ENCODE measurements at places on chromosomes 13 and 19.

GRCh38 chr13:93859716-93860115 lies 619.8 kb downstream of the DCT start:
- DNase-seq = no peak

DNA sequence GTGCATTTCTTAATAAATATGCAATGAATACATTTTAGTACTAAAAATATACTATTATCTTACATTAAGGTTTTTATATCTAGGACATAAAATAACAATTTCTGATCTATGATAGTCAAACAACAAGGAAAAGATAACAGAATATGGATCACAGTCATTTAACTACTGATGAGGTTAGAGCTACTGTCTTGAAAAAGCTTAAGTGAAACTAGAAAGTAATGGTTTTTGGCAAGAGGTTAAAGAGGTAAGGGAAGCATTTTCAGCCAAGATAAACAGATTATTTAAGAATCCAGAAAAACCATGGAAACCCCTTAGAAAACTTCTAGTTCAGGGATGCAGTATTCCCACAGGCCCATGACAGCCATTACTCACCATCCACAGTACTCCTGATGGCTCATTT lies 787.4 kb downstream of the DACH1 start:
- DNase-seq = no peak

- no peak for DNase-seq
Measured at GRCh38 chr13:21663197-21663596, 7.7 kb upstream of the FGF9 start.

GRCh38 chr13:31908696-31909411 lies 122.7 kb upstream of the FRY start:
- DNase-seq = no peak

DNA sequence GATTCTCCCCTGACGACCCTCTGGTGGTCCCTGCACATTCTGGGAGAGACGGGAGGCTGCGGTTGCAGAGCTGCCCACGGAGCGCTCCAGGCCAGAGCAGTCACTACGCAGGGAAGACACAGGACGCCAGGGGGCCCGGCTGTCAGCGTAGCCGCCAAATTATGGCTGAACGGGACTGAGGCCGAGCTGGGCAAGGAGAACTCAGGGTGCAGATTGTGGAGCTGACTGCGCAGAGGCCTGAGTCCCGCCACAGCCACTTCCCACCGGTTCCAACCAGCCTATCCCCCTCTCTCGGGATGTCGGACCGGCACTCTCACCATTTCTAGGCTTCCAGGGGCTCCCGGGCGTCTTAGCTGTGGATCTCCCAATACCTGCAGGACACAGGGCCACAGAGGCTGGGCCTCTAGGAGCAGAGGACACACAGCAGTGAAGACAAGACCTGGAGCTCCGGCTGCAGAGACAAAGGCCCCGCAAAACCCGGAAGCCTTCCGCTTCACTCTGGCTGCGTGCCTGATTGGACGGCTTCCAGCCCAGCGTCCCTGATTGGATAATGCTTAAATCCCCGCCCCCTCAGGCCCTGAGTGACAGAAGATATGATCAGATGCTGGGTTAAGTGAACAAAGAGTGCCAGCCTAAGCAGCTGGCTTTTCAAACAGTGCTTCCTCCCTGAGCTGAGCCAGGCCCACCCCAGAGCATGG lies at the start of gene ZNF737:
Gene ZNF737 (minus strand): TSS at position 461 of the 698 bp plus-strand sequence. CDS start 141 bp downstream, at position 320.
- DNase-seq = peak; percentile 95

DNA sequence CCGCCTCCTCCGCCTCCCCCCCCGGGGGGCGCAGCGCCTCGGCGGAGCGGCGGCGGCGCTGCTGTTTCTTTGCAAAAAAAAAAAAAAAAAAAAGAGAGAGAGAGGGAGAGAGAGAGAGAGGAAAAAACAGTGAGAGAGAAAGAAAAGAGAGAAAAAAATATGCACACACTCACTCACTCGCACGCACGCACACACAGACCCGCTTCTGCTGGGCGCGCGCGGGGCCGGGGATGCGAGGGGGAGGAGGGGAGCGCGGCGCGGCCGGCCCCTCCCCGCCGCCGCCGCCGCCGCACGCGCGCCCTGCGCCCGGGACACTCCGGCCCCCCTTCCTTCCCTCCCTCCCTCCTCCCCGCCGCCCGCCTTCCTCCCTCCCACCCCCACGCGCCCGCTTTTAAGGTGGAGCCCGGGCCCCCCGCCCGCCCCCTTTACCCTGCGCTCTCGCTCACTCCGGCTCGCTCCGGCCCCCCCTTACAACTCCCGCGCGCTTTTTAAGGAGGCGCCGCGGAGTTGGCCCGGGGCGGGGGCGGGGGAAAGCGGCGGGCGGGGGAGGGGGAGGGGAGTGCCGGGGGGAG lies at the start of gene SAMD1:
Gene SAMD1 (minus strand): TSS at position 243 of the 572 bp plus-strand sequence.
- DNase-seq = peak; percentile 79

DNA sequence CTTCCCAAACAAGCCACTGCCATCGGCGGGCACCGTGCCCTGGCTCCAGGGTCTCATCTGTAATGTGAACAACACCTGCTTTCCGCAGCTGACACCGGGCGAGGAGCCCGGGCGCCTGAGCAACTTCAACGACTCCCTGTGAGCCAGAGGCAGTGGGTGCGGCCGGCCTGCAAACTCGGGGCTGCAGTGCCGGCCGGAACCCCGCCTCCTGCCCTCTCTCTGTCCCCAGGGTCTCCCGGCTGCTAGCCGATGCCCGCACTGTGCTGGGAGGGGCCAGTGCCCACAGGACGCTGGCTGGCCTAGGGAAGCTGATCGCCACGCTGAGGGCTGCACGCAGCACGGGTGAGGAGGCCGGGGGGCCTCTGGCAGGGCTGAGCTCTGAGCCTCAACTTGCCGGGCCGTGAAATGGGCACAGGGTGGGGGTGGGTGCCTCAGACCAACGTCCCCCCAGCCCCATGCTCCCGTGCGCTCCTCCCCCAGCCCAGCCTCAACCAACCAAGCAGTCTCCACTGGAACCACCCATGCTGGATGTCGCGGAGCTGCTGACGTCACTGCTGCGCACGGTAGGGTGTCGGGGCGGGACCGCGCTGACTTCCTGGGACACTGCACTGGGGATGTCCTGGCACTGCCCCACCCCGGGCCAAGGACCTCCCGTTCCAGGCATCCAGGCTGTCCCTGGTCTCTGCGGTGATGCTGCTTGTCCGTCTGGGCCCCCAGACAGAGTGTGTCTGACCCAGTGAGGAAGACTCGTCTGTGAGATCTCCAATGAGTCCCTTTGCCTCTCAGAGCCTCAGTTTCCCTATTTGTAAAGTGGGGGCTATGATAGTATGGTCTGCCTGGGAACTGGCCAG lies 2.2 kb downstream of the ABCA7 start:
- no peak for DNase-seq

- DNase-seq = no peak
Measured at GRCh38 chr13:106314417-106314816, 221.0 kb downstream of the EFNB2 start.

- no peak for DNase-seq
Measured at GRCh38 chr13:49046519-49046918, 70.8 kb downstream of the FNDC3A start.

DNA sequence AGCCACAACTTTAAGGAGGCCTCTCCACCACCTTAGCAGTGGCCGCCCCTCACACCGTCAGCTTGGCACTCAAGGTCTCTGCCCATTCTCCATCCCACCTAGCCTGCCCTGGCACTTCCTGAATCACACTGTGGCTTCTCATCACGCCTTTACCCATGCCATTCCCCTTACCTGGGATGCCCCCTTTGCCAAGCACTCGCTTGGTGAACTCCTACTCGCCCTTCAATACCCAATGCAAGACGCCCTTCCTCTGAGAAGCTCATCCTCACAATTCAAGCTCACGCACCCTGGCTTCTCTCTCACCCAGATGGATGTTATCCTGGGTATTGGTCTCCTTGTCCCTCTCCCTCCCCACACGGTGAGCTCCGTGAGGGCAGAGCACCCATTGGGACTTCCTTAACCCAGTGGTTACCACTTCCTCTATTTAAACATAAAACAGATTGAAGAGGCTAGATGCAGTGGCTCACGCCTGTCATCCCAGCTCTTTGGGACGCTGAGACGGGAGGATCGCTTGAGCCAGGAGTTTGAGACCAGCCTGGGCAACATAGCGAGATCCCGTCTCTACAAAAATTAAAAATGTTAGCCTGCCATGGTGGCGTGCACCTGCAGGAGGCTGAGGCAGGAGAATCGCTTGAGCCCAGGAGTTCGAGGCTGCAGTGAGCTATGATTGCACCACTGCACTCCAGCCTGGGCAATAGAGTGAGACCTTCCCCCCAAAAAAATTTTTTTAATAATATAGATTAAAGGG lies 12.6 kb upstream of the SHD start:
- no peak for DNase-seq

DNA sequence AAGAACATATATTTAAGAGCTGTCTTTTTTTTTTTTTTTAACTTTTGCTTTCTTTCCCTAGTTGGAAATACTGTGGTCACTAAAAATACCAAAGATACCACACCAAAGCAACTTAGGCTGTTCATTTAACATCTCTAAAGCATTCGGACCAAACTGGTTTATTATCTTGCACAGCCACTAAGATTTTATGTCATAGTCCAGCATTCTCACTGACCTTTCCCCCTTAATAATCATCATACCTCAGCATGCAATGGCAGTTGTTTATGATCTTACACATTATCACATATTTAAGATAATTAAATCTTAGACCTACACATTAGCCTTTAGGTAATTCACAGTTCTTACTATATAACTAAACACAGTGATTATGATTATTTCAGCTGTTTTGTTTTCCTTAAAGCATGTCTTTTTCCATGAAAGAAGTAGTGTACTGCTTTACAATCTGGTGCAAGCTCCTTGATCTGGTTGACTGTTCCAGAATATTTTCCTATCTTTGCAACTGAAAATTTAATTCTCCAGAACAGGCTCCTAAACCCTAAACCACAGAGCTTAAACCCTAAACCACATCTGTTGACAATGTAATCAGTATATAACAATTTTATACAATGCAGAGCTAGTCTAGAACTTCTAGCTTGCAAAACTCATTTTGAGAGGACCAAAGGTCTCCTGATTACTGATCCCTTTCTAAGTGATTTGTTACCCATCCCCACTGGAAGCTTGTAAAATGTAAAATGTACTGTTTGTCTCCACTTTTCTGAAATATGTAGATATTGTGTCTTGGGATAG lies 74.2 kb downstream of the CDK8 start:
- DNase-seq = no peak

DNA sequence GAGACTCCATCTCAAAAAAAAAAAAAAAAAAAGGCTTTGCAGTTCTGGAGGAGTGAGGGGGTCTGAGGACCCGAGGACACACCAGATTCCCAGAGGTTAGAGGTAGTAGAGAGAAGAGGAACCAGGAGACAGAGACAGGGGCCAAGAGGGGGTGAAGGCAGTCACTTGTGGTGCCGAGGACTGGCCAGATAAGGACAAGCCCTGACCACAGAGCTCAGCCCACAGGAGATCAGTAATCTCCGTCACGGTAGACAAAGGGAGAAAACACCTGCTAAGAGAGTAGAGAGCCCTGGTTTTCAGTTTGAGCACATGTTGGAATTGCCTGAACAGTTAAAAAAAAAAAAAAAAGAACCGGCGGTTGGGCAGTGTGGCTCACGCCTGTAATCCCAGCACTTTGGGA lies 1.7 kb upstream of the PRAM1 start:
- DNase-seq = no peak

DNA sequence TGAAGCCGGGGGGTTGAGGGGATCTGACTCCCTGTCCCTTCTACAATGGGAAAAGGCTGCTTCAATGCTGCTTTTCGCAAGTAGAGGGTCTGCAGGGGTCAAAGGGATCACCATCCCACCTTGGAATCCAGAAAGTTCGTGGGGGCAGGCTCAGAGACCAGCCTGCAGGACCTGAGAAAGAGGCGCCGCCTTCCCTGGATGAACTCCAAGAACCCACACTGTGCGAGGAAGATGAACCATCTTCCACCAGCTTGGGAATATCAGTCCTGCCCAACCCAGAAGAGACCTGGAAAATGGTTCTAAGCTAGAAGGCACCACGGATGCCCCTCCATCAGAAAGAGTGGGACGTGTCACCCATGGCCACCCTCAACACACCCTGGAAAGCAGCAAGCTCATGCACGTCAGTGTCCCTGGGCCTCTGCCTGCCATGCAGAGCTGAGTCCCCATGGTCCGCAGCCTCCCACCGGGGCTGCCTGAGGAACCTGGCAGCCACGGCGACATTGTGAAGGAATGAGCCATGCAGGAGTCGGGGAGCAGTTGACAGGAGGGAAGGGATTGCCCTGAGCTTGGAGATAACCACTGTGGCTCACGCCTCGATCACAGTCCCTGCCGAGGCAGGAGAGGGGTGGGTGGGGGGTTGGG lies 14.6 kb downstream of the RAB3D start:
- no peak for DNase-seq

DNA sequence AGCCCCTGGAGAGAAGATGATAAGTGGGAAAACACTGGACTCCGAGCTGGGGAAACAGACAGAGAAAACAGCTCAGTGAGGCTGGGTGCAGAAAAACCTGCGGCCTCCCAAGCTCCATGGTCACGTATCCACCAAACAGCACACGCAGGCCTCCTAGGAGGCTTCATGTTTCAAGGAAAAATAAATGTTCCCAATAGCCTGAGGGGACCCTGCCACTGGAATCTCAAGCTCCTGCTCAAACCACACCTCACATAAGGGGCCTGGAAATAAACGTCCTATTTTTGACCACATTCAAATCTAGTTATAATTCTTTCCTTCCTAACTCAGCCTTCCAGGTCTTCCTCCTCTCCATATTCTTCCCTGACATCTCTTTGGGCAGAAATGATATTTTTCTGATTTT lies 225.7 kb downstream of the ABCC4 start:
- no peak for DNase-seq

DNA sequence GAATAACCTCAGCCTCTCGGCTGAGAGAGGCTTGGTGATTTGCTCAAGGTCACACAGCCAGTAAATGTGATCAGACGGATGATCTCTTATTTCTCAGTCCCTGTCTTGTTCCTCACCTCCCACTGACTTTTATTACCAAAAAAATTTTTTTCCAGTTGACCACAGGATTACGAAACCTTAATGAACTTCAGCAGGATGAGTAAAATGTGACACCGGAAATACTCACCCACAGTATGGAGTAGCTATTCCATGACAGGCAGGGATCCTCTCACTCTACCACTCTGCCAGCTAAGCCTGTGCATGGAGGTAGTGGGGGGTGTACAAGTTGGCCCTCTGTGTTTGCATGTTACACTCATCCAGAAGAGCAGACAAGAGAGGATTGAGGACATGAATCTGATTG lies 916.4 kb downstream of the UQCRFS1 start:
- no peak for DNase-seq

- DNase-seq = no peak
Measured at GRCh38 chr13:54029720-54030119, 1001.1 kb downstream of the OLFM4 start.

- peak; percentile 74 for DNase-seq
Measured at GRCh38 chr19:3132971-3133792, 2.7 kb upstream of the GNA15 start.

DNA sequence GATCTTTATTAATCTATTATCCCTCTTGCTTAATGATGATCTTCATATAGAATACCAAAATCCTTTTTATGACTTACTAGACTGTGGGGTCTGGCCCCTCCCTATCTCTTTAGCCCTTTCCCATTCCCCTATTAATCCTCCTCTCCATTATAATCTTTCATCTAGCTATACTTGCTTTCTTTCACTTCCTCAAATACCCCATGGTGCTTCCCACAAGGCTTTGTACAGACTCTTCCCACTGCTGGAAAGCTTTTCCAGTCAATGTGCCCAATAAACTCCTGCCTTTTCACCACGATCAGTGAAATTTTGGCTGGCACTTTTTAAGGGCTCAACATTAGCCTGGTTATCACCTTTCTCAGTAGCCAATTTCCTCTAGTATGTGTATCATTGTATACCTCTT lies 3.2 kb upstream of the EBPL start:
- no peak for DNase-seq

GRCh38 chr13:39012608-39013007 lies 22.0 kb upstream of the STOML3 start:
- DNase-seq = no peak

- no peak for DNase-seq
Measured at GRCh38 chr13:52707375-52707774, 32.2 kb downstream of the CNMD start.

All from NCI-H774 (cell line).